ENCODE measurements at places on chromosomes 2 and 18. TPM values are rescaled to one million over a fixed set of nuclear protein-coding genes. Genes with fewer than 3 reads are reported as not detected.

GRCh38 chr2:241926541-241927311 is 57.2 kb downstream of the RTP5 start:
- no peaks in the 10 kb centered on the region for H3K4me1 ChIP-seq
- no peak for DNase-seq
- H3K27ac ChIP-seq = no peak overlapping the region
- H3K4me3 ChIP-seq = no peak overlapping the region
- H3K36me3 ChIP-seq = no peaks in the 10 kb centered on the region

- H3K36me3 ChIP-seq = no peaks in the 10 kb centered on the region
- no peaks in the 10 kb centered on the region for H3K4me1 ChIP-seq
- H3K27me3 ChIP-seq = no peaks in the 10 kb centered on the region
- H3K4me3 ChIP-seq = no peak overlapping the region
Measured at GRCh38 chr2:172829229-172829628, 93.6 kb downstream of the RAPGEF4 start.

- H3K4me3 ChIP-seq = no peak overlapping the region
- no peaks in the 10 kb centered on the region for H3K36me3 ChIP-seq
- no peaks in the 10 kb centered on the region for H3K27me3 ChIP-seq
- DNase-seq = peak; percentile 4
Measured at GRCh38 chr2:222903234-222904220, 42.7 kb downstream of the ACSL3 start.

The ALPG gene
- not detected for polyA plus RNA-seq

- no peaks in the 10 kb centered on the region for H3K4me1 ChIP-seq
- H3K4me3 ChIP-seq = no peak overlapping the region
- DNase-seq = no peak
- no peak overlapping the region for H3K27ac ChIP-seq
- no peaks in the 10 kb centered on the region for H3K27me3 ChIP-seq
Measured at GRCh38 chr2:174856447-174856846, 92.2 kb upstream of the CHRNA1 start.

- H3K4me1 ChIP-seq = peaks cover 5% of the 10 kb centered on the region
- DNase-seq = no peak
- H3K4me3 ChIP-seq = peak overlapping the region; percentile 58
- H3K36me3 ChIP-seq = no peaks in the 10 kb centered on the region
- peaks cover 19% of the 10 kb centered on the region for H3K27me3 ChIP-seq
- no peak overlapping the region for H3K27ac ChIP-seq
Measured at GRCh38 chr2:202032846-202033316, 774 bp upstream of the FZD7 start.

- no peaks in the 10 kb centered on the region for H3K27me3 ChIP-seq
- H3K4me3 ChIP-seq = no peak overlapping the region
- DNase-seq = no peak
- H3K36me3 ChIP-seq = no peaks in the 10 kb centered on the region
- H3K4me1 ChIP-seq = no peaks in the 10 kb centered on the region
Measured at GRCh38 chr2:20126469-20126868, 75.0 kb upstream of the LAPTM4A start.

- peak overlapping the region; percentile 32 for H3K4me3 ChIP-seq
- no peaks in the 10 kb centered on the region for H3K36me3 ChIP-seq
- no peak for DNase-seq
- H3K27me3 ChIP-seq = peaks cover 4% of the 10 kb centered on the region
Measured at GRCh38 chr2:131034122-131035051, 58.9 kb downstream of the FAM168B start.

DNA sequence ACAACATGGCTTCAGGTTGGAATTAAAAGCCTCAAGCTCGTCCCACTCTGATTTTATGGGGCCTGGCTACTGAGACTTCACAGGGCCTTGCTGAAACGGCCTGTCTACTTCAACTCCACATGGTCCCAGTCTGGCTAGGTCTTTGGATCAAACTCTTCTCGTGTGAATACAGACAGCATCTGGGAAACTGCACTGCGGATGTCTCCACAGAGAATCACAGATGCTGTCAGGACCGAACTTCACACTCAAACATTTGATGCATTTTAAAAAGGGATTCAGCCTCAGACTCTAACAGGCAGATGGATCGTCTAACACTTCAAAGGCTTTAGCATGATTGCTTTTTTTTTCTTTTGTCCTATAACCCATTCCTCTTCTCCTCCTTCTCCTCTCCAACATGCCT is 198.5 kb downstream of the ZNF521 start:
- no peak for DNase-seq
- H3K27ac ChIP-seq = no peak overlapping the region
- no peaks in the 10 kb centered on the region for H3K36me3 ChIP-seq
- H3K4me3 ChIP-seq = no peak overlapping the region
- no peaks in the 10 kb centered on the region for H3K4me1 ChIP-seq

- no peaks in the 10 kb centered on the region for H3K36me3 ChIP-seq
- peaks cover 14% of the 10 kb centered on the region for H3K4me1 ChIP-seq
- H3K27me3 ChIP-seq = no peaks in the 10 kb centered on the region
- DNase-seq = no peak
- no peak overlapping the region for H3K4me3 ChIP-seq
Measured at GRCh38 chr2:16664052-16664731, 1.4 kb downstream of the CYRIA start.

DNA sequence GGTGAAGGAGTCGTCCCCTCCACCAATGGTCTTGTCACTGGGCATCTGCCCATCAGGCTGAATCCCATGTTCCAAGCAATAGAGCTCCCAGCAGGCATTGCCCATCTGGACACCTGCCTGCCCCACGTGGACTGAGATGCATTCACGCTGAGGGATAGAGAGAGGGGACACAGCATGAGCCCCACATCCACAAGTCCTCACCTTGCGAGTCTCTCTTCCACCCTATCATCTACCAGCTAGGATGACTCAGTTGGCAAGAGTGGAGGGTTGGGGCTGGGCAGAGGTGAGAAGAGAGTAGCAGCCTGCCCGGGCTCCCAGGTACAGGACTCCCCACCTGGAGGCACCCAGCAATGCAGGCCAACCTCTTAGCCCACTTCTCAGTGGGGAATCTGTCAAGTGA is 959 bp upstream of the TUBA4B start:
- DNase-seq = peak; percentile 14
- H3K27me3 ChIP-seq = no peaks in the 10 kb centered on the region
- peak overlapping the region; percentile 99 for H3K4me3 ChIP-seq
- H3K36me3 ChIP-seq = peaks cover 35% of the 10 kb centered on the region
- H3K27ac ChIP-seq = peak overlapping the region; percentile 95

The RSAD2 gene
- polyA plus RNA-seq = 7.6 TPM

DNA sequence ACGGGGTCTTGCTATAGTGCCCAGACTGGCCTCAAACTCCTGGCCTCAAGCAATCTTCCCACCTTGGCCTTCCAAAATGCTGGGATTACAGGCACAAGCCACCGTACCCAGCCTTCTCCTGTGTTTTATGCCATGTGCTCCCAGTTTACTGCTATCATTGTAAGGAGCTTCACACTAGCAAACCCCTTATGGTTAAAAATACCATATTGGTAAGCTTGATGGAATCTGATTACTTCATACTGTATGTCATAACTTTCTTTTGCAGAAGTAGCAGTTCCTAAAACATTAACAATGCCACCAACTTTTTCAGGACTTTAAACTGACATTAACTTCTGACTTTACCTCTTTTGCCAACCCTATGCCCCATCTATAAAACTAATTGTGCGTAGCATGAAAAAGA is 36.2 kb downstream of the HAT1 start:
- H3K27me3 ChIP-seq = no peaks in the 10 kb centered on the region
- H3K36me3 ChIP-seq = no peaks in the 10 kb centered on the region
- H3K4me1 ChIP-seq = peaks cover 18% of the 10 kb centered on the region
- H3K4me3 ChIP-seq = no peak overlapping the region

GRCh38 chr18:35227254-35227653 is 13.6 kb upstream of the ZNF397 start:
- H3K27ac ChIP-seq = no peak overlapping the region
- H3K4me1 ChIP-seq = no peaks in the 10 kb centered on the region
- H3K36me3 ChIP-seq = no peaks in the 10 kb centered on the region
- H3K4me3 ChIP-seq = no peak overlapping the region
- no peaks in the 10 kb centered on the region for H3K27me3 ChIP-seq

- no peaks in the 10 kb centered on the region for H3K36me3 ChIP-seq
- no peaks in the 10 kb centered on the region for H3K27me3 ChIP-seq
- no peaks in the 10 kb centered on the region for H3K4me1 ChIP-seq
Measured at GRCh38 chr2:233006648-233007047, 6.4 kb downstream of the NGEF start.

The CRYGC gene
- not detected for polyA plus RNA-seq

The LRP2 gene
- not detected for polyA plus RNA-seq

DNA sequence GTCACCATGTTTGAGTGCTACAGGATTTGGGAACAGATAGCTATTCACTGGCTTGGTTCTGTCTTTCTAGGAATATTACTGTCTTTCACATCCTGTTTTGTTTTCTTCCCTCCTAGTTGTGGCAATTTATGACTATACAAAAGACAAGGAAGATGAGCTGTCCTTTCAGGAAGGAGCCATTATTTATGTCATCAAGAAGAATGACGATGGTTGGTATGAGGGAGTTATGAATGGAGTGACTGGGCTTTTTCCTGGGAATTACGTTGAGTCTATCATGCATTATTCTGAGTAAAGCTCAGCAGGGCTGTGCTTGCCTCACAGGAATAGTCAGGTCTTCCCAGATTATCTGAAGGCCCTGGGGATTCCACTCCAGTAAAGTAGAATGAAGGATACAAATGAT is 98.9 kb downstream of the ABI2 start:
- H3K27ac ChIP-seq = no peak overlapping the region
- peaks cover 7% of the 10 kb centered on the region for H3K36me3 ChIP-seq
- no peak for DNase-seq
- no peak overlapping the region for H3K4me3 ChIP-seq
- H3K27me3 ChIP-seq = no peaks in the 10 kb centered on the region
- no peaks in the 10 kb centered on the region for H3K4me1 ChIP-seq

- no peak for DNase-seq
- no peaks in the 10 kb centered on the region for H3K4me1 ChIP-seq
- H3K36me3 ChIP-seq = no peaks in the 10 kb centered on the region
- peaks cover 4% of the 10 kb centered on the region for H3K27me3 ChIP-seq
- no peak overlapping the region for H3K4me3 ChIP-seq
Measured at GRCh38 chr2:236157366-236157765, 10.8 kb downstream of the GBX2 start.

GRCh38 chr2:26483516-26483915 is 5.6 kb upstream of the OTOF start:
- DNase-seq = no peak
- H3K27me3 ChIP-seq = no peaks in the 10 kb centered on the region
- H3K27ac ChIP-seq = no peak overlapping the region
- no peaks in the 10 kb centered on the region for H3K36me3 ChIP-seq

The GAREM1 gene
- polyA plus RNA-seq = not detected

The RAD51AP2 gene
- polyA plus RNA-seq = not detected

DNA sequence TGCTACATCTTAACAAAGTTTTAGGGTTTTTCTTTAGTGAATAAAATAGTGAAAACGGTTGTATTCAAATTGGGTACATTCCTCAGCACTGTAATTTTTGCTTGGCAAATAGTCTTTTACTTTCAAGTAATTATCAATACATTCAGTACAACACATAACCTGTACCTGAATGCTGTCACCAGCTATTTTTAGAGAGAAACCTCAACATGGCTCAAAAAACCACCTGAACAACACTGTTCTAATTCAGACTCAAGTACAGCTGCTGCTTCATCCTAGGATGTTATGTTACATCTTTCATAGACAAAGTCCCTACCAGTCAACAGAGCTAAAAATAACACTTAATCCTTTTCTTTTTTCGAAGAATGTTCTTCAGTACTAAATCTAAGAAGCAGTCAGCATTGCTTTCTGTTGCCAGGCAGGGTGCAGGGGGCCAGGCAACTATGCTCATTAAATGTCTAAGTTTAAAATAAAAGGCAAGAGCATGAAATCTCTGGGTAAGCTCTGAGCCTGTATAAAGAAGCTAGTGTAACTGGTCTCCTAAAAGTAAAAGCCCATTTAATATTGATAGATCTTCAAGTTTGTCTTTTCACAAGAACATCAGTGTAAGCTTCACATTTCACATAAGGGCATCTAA is 20.5 kb downstream of the PDIA6 start:
- peaks cover 26% of the 10 kb centered on the region for H3K36me3 ChIP-seq
- no peaks in the 10 kb centered on the region for H3K4me1 ChIP-seq
- no peak overlapping the region for H3K27ac ChIP-seq
- no peaks in the 10 kb centered on the region for H3K27me3 ChIP-seq
- H3K4me3 ChIP-seq = no peak overlapping the region

DNA sequence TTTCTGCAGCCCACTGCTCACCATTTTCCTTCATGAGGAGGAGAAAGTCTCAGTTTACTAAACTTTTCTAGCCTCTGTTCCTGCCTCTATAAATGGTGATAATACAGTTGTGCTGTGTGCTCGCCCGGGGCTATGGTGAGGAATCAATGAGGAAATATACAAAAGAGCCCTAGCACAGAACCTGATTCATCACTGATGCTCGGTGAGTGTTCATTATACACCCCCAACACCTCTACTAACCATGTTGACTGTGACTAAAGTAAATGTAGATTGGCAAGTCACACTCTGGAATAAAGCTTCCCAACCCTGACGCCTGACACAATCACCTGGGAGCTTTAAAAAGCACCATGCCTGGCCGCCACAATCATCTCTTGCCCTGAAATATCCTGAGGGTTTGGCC is 118.8 kb upstream of the CYP1B1 start:
- H3K27me3 ChIP-seq = no peaks in the 10 kb centered on the region
- DNase-seq = no peak
- no peak overlapping the region for H3K4me3 ChIP-seq

DNA sequence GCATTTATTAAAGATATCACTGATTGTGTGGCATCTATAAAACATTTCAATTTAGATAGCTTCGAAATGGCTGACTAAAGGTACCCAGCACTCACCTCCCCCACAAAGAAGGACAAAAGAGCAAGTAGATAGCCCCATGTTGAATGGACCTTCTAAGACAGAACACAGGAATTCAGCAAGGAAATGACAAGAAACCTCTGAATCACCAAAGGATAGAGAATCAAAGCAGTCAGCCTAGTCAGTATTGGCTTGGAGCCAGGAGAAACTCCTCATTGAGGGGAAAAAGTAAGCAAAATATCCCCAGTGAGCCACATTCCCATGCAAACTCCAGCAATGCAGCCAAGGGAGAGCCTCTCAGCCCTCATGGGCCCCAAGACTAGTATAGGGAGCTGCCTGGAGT is 113.7 kb downstream of the BARD1 start:
- H3K4me3 ChIP-seq = no peak overlapping the region

The MYO1B gene
- 0.12 TPM for polyA plus RNA-seq

DNA sequence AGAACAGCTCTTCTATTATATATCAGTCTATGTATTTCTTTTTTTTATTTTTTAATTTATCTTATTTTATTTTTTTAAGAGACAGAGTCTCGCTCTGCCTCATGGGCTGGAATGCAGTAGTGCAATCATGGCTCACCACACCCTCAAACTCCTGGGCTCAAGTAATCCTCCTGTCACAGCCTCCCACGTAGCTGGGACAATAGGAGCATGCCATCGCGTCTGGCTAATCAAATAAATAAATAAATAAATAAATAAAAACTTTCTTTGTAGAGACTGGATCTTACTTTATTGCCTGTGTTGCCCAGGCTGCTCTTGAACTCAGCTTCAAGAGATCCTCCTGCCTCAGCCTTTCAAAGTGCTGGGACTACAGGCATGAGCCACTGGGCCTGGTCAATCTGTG is 117.0 kb downstream of the RBMS1 start:
- no peak overlapping the region for H3K4me3 ChIP-seq
- no peak for DNase-seq
- H3K27me3 ChIP-seq = no peaks in the 10 kb centered on the region
- peaks cover 71% of the 10 kb centered on the region for H3K4me1 ChIP-seq

The ACOXL gene
- not detected for polyA plus RNA-seq

Data from CD8-positive, alpha-beta memory T cell (primary cell).